HL-60 (cell line): ENCODE measurements at places on chromosomes 6 and 20.

DNA sequence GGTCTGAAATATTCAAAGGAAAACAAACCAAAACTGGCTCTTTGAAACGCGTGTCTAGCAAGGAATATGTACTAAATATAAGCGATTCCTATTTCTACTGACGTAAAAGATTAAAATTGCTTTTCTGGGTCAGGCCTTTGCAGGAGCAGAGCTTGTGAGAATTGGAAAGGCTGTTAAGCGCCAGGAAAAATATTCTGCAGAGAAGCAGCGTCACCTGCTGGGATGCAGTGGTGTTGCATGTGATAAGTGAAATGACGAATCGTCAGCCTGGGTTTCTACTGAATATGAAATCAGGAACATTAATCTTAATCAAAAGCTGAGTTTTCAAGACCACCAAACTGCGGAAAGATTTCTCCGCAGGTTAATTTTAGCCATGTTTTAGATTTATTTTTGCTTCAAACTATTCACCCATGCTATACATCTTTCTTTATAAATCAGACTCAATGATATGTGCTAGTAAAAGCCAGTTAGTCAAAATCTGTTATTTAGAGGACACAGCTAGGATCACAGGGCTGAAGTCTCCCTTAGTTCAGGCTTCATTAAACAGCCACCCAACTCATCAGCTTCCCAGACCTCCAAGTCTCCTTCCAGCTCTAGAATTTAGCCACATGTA is 67.4 kb downstream of the ALDH8A1 start:
- DNase-seq, result peak; percentile 7

DNA sequence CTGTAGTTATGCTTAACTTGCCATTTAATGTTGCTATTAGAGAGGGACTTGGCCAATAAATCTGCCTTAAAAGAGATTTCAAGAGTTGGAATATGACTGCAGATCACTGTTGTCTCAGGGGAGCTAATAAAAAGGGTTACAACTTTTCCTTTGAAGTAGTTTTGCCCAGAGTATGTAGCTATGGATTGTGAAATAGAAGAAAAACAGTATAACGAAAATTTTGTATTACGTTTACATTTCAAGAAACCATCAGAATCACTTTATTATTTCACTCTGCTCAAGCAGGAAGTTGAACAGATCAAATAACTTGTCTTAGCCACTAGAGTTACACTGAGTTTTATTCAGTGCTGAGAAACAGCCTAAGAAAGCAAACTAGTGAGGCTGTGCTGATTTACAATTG is 3.0 kb upstream of the ZSCAN26 start:
- DNase-seq, result no peak

DNA sequence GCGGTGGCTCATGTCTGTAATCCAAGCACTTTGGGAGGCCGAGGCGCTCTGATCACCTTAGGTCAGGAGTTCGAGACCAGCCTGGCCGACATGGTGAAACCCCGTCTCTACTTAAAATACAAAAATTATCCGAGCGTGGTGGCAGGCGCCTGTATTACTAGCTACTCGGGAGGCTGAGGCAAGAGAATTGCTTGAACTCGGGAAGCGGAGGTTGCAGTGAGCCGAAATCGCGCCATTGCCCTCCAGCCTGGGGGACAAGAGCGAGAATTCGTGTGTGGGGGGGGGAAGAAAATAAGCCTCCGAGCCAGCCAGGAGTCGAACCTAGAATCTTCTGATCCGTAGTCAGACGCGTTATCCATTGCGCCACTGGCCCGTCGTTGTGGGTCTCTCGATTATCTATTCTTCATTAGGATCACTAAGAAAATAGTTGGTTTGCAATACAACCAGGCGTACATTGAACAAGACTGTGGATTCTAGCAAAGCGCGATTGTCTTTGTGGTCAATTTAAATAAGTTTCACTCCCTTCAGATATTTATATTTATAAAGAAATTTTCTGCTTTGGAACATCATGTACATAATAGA is 33.9 kb upstream of the PRSS16 start:
- DNase-seq, result no peak

- no peak for DNase-seq
These were observed 41.0 kb downstream of the HM13 start for GRCh38 chr20:31555203-31555775.

DNA sequence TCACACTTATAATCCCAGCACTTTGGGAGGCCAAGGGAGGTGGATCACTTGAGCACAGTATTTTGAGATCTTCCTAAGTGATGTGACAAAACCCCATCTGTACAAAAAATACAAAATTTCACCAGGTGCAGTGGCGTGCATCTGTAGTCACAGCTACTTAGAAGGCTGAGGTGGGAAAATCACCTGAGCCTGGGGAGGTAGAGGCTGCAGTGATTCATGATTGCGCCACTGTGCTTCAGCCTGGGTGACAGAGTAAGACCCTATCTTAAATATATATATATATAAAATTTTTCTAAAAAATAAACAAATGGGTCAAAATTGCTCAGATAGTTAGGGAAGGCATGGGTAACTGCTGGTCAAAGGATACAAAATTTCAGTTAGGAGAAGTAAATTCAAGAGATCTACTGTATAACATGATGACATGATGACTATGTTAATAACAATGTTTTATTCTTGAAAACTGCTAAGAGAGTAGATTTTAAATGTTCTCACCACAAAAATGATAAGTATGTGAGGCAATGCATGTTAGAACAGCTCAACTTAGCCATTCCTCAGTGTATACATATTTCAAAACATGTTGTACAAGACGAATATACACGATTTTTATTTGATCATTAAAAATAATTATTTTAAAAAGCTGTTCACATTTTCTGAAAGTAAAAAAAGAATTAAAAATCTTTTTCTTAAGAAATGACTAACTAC is 24.4 kb downstream of the TBC1D32 start:
- DNase-seq, result no peak

GRCh38 chr6:150668900-150669302 is 69.2 kb downstream of the PLEKHG1 start:
- no peak for DNase-seq

DNA sequence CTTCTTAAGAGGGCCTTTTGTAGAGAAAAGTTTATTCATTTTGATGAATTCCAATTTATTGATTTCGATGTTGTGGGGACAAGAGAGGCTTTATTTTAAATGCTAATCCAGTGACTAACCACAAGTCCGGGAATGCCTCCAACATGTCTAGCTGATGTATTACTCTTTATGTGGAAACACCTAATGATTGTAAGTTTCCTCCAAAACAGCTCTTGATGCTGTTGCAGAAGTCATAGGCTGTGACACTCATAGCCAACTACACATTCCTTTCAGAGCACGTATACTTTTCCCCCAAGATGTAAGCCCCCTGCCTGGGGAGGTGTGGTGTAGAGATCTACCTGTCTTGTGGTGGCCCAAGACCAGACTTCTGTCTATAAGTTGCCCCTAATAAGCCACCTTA is 61.3 kb upstream of the RNF24 start:
- no peak for DNase-seq

DNA sequence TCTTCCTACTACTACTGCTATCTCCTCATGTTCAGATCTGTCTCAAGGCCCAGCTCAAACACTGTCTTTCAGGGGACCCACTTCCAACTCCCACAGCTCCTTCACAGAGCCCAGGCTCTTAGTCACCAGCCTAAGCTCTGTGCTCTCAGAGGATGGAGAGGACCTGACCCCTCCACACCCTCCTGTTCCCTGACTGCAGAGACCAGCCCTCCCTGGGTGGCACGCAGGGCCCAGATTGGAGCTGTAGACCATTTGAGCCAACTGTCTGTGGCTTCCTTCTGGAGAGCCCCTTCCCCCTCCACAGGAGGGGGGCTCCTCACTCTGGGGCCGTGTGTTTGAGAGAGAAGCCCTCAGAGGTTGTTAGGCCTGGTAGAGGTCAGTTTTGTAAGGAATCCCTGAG is 9.8 kb downstream of the SNPH start:
- no peak for DNase-seq

DNA sequence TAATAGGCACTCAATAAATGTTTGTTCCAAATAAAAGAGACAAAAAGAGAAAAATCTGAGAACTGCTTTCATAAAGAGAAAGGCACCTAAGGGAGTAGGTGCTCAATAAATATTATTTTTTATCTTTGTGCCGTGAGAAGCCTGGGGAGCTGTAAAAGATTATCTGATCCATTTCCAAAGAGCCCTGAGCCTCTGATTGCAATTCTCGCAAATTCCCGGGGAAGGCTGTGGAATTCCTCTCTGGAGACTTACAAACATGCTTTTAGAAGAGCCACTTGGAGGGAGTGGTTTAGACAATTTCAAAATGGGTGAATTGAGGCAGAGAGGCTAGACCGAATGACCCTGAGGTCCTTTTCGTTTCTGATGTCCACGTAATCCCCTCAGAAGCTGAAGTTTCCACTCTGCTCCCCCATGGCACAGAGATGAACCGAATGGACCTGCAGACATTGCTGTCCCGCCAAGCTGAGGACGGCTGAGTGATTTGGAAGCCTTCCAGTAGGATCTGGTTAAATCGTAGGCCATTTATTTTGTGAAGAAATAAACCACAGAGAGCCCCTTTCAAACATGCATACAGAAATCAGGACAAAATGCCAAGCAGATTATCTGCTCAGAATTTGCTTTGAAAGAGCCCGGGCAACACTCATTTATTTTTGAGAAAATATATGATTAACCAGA is 77.8 kb downstream of the PKHD1 start:
- DNase-seq, result no peak

DNA sequence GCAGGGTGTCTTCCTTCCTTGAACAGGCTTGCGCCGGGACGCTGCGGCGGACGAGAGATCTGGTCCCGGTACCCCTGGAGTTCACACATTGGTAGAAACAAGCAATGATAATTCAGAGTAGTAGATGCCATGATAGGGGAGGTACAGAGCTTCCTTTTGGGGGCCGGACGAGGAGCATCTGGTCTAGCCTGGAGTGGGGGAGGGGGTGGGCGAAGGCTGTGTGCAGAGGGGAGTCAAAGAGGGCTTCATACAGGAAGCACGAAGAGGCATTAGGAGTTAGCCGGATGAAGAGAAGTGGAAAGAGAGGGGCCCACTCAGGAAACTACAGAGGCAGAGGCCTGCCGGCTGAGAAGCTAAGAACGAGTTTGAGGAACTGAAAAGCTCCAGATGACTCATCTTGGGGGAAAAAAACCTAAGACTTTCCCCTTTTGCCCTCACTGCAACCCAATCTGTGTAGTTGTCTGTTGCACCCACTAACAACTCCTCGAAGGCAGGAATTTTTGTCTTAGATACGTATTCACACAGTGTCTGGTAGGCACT is 611 bp downstream of the CNPY3 start:
- peak; percentile 91 for DNase-seq

DNA sequence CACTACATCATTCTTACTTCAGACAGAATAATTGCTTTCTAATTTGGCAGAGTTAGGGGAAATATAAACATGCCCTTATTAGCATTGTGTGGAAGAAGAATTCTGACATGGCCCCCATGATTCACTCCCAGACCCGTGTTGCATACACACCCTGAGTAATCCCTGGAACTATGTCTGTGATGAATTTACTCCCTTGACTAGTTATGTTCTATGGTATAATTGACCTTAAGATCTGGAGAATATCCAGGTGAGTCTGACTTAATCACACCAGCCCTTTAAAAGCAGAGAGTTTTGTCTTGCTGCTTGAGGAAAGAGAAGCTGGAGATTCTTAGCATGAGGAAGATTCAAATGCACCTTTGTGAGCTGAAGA is 262.9 kb downstream of the SOX4 start:
- DNase-seq, result no peak

- no peak for DNase-seq
These were observed 303.3 kb upstream of the MMS22L start for GRCh38 chr6:97586344-97586743.

DNA sequence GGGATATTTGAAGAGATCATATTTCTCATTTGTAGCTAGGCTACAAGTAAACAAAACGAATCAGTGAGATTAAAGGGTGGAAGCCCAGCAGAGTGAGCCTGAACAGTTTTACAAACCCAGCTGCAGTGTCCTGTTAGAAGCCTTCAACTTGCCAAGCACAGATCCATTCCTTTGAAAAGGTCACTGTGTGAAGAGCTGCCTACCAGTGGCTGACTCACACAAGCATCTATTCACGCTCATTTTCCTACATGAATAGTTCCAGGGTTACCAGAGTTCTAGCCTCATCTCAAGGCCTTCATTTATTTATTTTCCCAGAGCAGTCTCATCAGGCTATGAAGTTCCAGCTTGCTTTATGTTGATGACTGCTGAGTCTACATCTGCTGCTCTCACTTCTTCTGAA is 25.7 kb upstream of the MLIP start:
- DNase-seq, result no peak

GRCh38 chr6:69894578-69895347 is 28.4 kb downstream of the COL19A1 start:
- no peak for DNase-seq

- no peak for DNase-seq
These were observed 235.4 kb upstream of the BTBD3 start for GRCh38 chr20:11682285-11682684.

GRCh38 chr6:151773382-151773781 is 34.1 kb upstream of the ESR1 start:
- DNase-seq, result no peak

DNA sequence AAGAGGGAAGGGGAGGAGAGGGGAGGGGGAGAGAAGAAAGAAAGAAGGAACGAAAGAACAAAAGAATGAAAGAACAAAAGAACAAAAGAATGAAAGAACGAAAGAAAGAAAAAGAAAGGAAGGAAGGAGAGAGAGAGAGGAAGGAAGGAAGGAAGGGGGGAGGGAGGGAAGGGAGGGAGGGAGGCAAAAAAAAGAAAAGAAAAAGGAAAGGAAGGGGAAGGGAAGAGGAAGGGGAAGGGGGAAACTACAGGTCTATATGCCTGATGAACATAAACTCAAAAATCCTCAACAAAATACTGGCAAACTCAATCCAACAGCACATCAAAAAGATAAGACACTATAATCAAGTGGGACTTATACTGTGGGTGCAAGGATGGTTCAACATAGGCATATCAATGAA is 13.7 kb upstream of the LGSN start:
- DNase-seq, result no peak

DNA sequence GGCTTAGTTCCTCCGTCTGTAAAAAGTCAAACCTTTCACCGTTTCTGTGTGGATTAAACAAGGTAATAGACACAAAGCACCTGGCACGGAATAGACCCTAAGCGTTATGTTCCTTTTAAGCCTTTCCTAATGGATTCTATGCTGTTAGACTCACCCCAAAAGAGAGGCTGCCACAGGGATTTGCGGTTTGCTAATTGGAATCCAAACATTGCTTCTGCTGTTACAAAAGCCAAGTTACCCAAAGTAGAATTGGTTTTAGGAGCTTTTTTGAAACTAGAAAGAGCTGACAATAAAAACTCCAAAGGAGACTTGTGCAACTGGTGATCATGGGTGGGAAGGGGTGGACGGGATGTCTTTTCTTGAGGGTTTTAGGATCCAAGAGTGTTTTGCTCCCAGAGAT is 178.0 kb downstream of the BMP7 start:
- DNase-seq, result no peak

- DNase-seq, result peak; percentile 52
These were observed 9.6 kb upstream of the NRM start for GRCh38 chr6:30700340-30700739.

DNA sequence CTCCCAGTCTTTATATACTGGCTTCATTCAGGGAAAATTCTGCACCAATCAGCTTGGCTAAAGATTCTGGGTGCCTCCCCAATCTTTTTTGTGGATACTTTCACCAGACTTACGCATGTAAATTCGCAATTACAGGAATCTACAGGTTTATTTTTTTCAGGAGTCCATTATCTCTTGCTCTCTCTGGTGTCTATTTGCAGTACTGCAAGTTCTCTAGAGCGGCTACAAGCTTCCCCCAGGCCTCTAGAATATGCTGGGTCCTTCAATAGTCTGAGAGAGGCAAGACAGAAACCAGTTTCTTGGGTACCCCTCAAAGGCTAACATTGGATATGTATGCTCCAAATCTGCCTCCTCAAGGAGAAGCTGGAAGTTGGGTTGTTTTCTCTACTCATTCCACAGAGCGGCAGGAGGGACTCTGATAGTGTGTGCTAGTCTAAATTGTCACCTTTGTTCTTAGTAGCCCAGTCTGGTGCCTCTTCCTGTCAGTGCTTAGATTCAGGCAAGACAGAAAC is 58.5 kb downstream of the SUN5 start:
- DNase-seq, result peak; percentile 30
